ENCODE measurements at places on chromosomes 7 and 10. TPM values are rescaled to one million over a fixed set of nuclear protein-coding genes. Genes with fewer than 3 reads are reported as not detected.

Gene FAM25A
- not detected for total RNA-seq

Gene SOSTDC1
- total RNA-seq: 0.73 TPM

Gene IFT22
- total RNA-seq: 31.0 TPM

Gene NPFFR1
- total RNA-seq: not detected

Gene CALCR
- total RNA-seq: not detected

Gene GRM3
- not detected for total RNA-seq

Gene IL15RA
- total RNA-seq: 3.0 TPM
